NCI-H774 (cell line): ENCODE measurements at places on chromosomes 3 and 15.

GRCh38 chr15:75731248-75732151 lies 18.9 kb upstream of the CSPG4 start:
- no peak for DNase-seq

DNA sequence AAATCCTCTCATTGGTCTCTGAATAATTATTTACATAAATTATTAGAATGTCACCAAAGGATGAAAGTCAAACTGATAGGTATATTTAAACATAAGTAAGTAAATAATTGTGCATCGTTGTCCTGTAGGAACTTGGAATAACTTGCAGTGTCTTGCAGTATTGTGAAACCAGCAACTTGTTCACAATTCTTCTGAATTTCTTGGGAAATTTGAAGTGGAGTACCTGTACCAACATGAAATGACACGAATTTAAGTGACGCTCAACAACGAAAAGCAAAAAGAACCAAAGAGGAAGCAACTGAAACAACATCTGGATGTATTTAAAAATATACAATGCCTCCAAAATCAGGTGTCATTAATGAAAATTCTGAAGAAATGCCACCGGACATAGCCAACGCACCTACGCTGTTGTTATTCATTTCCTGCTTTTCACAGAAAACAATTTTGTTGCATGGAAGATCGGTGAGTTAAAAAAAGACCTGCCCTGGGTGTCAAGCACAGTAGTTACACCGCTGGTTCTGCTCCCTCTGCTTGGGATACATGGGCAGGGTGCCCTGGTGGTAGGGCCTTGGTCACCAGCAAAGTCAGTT lies 112.5 kb downstream of the RPLP1 start:
- DNase-seq = no peak

DNA sequence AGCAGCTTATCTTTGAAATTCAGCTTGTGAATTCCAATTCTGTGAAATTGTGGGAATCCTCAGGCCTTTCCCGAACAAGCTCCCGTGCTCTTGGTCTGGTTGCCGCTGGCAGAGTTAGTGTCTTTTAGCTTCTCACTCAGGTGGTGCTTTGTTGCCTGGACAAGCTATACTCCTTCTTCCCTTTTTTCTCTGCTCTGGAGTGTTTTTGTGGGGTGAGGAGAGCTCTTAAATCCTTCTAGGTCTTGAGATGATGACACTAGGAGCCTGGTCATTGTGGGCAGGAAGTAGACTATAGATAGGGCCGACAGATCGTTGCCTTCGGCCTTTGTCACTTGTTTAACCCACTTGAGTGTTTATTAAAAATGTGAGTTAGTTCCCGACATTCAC lies 93.8 kb downstream of the SLCO3A1 start:
- no peak for DNase-seq

DNA sequence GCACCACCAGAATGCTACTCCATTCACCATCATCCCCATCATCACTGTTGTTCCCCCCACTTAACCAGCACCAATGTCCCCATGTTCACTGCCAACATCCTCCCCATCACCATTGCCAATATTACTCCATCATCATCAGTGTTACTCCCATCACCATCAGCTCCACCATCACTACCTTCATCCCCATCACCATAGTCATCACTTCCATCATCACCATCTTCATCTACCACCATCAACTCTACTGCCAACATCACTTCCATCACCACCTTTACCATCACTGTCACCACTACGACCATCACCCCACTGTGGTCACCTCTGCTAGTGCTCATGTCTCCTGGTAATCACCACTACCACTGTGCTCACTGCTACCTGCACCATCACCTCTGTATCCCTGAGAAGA lies 47.2 kb upstream of the TMEM115 start:
- no peak for DNase-seq

DNA sequence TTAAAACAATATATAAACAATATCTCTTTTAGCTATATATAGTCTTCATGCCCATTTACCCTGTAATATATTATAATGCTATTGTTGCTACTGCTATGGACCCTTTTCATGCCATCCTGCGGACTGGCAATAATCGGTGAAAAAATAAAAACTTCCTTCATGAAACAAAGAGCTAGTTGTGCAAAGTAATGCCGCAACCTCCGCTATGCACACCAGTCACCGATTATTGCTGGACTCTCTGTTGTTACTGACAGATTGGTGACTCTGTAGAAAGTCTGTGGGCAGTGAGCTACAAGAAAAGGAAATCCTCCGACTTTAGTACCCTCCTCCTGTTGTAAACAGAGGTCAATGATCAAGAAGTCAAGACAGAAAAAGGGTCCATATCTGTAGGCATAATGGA lies 17.9 kb upstream of the ICE2 start:
- no peak for DNase-seq

DNA sequence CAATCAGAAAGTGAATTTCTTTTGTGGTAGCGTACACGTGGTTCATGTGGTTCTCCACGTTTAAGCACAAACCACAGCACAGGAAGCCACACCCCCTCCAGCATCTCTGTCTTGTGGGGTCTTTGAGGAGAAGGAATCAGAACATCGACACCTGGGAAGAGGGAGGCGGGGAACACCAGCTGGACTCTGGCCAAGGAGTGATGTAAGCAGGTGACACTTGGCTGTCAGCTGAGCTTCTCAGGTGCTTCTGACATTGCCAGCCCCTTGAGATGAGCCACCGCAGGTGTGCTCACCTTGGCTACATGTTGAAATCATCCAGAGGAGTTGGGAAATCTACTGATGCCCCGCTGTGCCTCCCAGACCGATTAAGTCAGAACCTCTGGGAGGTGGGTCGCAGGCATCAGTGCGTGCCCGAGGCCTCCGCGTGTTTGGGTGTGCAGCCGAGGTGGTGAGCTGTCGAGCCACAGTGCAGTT lies 85.0 kb downstream of the FAM81A start:
- DNase-seq = no peak

DNA sequence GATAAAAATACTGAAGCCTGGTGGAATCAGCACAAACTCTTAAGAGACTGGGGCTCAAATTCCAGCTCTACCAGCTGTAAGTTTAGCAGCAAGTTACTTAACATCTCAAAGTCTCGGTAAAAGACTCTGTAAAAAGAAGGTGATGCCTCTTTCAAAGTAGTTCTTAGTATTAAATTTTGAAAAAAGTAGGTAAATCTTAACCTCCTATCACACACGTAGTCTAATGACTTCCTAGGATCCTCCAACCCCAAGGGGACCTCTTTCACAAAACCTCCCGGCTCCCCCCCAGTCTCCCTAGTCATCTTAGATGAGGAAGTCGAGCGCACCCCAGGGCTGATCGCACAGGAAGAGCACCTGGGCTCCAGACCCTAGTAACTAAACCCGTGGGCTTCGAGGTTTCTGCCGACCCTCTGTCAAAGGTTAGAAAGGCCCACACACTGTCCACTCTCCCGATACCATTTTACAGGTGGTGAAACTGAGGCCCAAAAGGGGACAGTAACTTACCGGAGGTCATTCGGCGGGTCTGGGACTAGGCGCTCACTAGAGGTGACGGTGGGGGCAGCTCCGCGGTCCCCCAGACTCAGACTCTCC lies 427 bp downstream of the MBD4 start:
- DNase-seq = peak; percentile 27

DNA sequence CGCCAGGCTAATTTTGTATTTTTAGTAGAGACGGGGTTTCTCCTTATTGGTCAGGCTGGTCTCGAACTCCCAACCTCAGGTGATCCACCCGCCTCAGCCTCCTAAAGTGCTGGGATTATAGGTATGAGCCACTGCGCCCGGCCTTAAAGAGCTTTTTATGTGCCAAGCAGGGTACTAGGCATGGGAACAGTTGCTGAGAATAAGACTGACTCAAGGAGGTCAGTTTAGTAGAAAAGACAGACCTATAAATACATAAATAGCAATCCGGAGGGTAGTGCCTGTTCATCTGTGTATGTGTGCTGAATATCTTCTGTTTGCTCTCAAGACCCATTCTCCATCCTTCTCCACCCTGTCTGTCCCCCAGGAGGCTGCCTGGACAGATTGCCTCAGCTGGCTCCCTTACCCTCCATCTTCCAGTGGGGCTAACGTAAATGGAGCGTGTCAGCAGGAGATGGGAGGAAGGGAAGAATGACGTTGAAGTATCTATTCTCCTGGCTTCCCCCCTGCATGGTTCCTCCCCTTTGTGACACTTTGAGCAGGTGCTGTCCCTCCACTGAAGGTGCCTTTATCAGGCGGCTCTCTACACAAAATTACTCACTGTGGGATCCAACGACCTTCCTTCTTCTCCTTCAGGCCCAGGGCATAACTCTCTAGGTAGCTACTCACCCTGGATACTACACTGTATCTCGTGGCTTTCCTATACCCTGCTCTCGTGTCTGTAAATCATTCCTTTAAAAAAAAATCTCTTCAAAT lies 31.1 kb downstream of the FBXO40 start:
- DNase-seq = no peak

- no peak for DNase-seq
These were observed 1222.1 kb downstream of the OTOL1 start for GRCh38 chr3:162718697-162719096.

- no peak for DNase-seq
These were observed 42.5 kb downstream of the TRAK1 start for GRCh38 chr3:42133500-42134298.

DNA sequence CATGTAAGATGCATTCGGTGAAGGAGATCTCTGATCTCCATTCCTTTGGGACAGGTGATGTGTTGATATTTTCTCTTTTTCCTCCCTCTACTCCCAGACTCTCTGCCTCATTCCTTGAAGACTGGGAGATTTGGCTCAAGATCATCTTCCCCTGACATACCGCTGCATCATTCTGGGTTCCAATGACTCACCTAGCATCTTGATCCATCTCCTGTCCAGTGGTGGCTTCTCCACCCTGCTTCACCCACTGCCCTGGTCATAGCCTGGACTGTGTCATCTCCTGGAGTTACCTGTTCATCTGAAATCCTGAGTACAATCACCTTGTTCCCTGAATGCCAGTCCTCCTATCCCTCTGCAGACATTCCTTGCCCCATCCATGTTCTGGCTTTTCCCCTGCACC lies 57.4 kb upstream of the TRAK1 start:
- no peak for DNase-seq

DNA sequence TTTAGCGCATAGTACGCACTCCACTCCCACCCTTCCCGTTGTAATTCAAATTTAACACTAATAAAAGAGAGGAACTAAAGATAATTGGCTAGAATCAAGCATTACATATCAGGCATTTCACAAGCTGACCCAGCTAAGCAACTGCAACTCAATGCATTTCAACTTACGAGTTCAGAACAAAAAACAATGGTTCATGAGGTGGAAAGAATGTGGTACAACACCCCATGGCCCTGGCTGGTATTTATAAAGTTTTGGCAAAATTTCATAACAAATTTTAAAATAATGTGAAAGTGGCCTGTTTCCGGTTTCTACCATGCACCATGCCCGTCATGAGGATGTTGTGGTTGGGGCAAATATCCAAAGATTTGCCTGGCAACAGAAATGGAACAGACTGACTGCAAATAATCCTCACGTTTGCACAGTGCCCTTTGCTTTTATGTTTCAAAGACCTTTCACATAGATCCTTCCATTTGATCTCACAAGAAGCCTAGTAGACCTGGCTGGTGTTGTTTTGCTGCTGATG lies 455.3 kb upstream of the NR2F2 start:
- peak; percentile 13 for DNase-seq

DNA sequence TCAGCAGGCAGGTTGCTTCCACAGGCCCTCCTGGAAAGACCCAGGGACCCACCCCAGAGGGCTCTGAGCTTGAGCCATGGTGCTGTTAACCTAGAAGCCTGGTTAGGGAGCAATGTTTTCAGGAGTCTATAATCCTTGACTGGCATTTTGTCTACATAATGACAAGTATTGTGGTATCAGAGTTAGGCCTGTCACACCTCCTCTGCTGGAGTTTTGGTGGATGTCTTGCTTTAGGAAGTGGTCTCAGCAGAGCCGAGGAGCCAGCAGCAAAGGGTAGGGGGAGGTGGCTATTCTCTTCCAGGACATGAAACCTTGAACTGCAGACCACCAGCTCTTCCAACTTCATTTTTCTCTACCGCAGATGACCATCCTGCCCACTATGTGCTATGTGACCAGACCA lies 76.1 kb downstream of the CLSTN2 start:
- DNase-seq = no peak

GRCh38 chr3:32998631-32999451 lies 47.4 kb downstream of the CCR4 start:
- no peak for DNase-seq

GRCh38 chr3:14460342-14461005 lies 58.1 kb downstream of the SLC6A6 start:
- DNase-seq = no peak

DNA sequence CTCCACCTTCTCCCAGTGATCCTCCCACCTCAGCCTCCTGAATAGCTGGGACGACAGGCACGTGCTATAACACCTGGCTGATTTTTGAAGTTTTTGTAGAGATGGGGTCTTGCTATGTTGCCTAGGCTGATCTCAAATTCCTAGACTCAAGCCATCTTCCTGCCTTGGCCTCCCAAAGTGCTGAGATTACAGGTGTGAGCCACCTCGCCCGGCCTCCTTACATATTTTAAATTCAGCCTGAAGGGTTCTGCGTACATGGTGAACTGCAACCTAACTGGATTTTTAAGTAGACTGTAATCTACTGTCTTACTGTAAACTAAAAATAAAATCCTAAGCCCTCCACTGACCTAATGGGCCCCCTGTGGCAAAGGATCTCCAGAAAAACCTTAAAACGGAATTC lies 34.1 kb downstream of the MASP1 start:
- no peak for DNase-seq

DNA sequence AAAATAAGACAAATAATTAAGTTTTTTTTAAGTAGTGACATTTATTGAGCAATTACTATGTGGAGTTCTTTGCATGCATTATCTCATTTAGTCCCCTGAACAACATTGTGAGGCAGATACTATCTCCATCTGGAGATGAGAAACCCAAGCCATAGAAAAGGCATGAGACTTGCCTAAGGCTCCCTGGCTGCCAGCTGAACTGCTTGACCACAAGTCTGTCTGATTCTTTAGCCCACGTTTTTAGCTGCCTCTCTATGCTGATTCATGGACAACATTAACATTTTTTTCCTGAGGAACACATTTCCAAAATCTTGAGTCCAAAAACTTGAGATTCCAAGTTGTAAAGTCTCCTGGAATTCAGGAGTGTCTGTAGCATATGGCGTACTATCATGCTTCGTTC lies 263.6 kb upstream of the GOLGA6L4 start:
- DNase-seq = no peak

- DNase-seq = no peak
These were observed 1077.4 kb downstream of the EPHA3 start for GRCh38 chr3:90184861-90185260.

GRCh38 chr3:48301800-48302166 lies 31.7 kb downstream of the SPINK8 start:
- no peak for DNase-seq

GRCh38 chr3:127053979-127054378 lies 71.1 kb downstream of the PLXNA1 start:
- no peak for DNase-seq

GRCh38 chr3:61315871-61316270 lies 64.6 kb upstream of the FHIT start:
- no peak for DNase-seq
